ENCODE measurements at places on chromosomes 11 and 22.

DNA sequence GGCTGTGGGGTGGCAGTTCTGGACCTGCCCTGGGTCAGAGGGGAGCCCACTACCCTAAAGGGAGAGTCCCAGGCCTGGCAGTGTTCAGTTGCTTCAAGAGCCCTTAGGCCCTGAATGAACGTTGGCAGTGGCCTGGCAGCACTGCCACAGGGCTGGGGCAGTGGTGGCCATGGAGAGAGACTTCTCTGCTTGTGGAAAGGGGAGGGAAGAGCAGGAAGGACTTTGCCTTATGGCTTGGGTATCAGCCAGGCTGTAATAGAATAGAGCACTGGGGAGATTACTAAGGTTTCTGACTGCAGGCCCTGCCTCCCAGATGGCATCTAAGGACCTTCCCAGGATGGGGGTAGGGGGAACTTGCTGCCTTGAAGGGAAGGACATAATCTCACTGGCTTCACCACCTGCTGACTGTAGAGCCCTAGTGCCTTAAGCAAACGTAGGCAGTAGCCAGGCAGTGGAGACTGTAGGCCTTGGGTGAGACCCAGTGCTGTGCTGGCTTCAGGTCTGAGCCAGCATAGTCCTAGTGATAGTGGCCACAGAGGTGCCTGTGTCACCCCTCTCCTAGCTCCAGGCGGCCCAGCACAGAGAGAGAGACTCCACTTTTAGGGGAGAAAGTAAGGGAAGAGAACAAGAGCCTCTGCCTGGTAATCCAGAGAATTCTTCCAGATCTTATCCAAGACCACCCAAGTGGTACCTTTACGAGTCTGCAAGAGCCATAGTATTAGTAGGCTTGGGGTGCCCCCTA is 27.6 kb downstream of the PLA2G6 start:
- no peak for DNase-seq

DNA sequence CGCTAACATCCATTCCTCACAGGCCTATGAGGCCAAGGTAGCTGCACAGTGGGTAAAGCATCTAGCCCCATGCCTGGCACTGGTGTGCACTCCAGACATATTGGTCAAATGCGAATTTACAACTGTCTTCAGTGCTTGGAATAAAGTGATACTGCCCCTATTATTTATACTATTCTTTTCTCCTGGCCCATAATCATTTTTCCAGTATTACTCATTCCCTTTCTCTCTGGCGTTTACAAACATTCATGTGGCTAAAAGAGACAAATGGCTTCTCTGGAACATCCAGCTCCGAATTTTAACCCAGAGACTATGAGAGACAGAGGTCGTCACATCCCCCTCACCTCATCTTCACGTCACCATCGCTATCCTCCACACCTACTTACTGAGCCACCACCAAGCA is 87.2 kb upstream of the PITPNB start:
- DNase-seq = no peak

DNA sequence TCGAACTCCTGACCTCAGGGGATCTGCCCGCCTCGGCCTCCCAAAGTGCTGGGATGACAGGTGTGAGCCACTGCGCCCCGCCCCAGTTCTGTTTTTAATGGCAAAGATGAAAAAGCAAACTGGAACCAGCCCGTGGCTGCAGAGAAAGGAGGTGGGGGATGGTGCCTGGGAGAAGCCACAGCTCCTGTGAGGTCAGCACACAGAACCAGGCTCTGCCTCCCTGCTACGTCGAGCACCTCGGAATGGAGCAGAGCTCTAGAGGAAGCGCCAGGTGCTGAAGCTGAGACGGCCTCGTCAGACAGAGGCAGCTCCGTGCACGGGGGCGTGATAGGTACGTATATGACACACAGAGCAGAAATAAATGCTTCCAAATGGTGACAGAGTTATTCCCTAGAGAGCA is 8.5 kb downstream of the DRD4 start:
- DNase-seq = no peak

DNA sequence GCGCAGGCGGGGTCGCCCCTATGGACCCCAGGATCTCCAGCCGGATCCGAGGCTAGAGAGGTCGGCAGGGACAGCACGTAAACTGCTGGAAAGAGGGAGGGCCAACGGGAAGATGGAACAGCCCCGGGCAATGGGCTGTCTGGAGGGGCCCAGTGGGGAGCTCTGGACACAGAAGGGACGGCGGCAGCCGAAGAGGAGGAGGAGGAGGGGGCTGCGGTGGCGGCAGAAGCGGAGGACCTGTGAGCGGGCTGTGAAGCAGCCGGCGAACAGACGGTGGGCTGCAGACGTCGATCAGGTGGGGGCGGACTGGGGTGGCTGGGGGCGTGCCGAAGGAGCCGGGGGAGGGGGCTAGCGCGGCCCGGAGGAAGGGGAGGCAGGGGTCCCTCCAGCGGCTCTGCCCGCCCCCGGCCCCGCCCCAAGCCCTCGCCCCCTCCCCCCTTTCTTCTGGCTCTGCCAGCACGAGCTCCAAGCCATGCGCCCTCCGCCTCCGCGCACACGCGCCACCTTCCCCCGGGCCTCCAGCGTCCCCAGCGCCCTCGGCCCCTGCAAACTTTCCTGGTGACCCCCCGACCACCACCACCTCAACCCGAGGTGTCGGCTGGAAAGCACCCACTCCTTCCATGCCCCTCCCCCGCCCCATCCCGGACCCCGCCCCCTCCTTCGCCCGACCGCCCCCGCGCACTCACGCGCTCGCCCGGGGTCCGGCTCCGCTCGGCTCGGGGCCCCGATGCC is 432 bp downstream of the TNKS1BP1 start:
- DNase-seq = no peak

DNA sequence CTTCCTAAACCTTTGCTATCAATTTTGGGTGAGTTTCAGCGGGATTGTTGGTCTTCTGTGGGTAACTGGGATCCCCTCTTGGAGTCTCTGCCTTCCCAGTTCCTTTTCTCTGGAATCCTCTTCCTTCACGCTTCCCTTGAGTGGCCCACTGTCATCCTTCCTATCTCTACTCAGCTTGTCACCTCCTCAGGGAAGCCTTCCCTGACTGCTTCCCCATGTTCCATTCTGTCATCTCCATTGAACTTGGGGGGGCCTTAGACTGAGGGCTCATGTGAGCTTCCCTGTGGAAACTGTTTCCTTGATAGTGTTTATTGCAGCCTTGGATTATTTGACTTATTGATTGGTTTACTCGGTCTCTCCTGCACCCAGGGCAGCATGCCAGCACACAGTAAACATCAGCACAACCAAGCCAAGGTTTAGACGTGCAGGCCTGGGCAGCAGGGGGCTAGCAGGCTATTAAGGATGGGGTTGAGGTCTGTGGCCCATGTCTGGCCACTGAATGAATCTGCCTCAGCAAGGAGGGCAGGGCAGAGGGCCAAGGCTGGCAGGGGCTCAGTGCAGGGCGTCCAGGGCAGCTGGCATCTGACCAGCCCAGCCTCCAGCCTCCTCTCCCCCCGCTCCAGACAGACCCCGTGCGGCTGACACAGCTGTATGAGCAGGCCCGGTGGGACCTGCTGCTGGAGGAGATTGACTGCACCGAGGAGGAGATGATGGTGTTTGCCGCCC is 7.2 kb downstream of the TRPT1 start:
- DNase-seq = no peak

DNA sequence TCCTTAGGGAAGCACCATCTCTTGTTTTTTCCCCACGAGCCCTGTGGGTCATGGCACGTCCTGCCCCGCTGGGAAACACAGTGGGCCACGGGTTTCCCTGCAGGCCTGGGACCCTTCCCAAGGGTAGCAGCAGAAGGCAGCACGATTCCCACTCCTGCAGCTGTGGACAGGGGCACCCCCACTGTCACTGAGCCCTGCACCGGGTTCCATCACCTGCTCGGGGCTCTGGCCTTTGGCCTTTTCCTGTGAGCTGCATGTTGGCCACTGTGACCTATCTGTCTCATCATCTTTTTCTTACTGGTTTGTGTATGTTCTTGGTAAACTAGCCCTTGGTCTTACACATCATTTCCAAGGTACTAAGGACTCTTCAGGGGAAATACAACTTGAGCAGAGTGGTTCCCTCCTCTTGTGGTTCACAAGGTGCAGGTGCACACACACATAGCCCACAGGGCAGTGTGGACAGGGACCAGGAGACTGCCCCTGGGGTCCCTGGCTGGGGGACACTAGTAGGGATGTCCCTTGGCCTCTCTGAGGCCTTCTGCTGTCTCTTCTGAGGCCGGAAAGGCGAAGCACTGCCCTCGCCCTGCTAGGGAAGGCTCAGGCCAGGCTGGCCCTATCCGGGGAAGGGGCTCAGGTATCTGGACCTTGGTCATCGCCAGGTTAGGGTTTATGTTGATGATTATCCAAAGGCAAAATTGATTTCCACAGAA is 19.0 kb upstream of the TXNRD2 start:
- no peak for DNase-seq

DNA sequence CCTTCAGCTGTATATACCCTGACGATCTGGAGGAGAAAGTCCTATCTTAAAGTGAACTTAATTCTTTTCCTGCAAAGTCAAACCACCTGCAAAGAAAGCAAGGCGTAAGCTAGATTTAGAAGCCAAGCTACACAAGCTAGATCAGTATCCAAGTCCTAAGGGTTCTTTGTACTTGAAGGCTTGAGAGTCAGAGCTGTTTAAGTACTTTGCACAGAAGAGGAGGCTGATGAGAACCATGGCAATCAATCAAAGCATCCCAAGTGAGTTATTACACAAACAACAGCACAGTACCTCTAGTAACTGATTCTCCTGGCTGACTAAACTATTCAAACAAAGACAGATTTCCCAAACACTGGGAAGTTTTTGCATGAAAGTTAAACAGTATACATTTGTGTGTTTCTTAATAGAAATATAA is 1.9 kb downstream of the CDON start:
- DNase-seq = no peak

GRCh38 chr22:27919942-27920755 is 1.1 kb upstream of the PITPNB start:
- DNase-seq = no peak

All from stimulated activated CD4-positive, alpha-beta T cell treated with anti-CD3 and anti-CD28 coated beads, TNF-alpha, amount 100 ng/mL, for 4 hours (primary cell).